ENCODE measurements at places on chromosomes 1 and 21. TPM values are rescaled to one million over a fixed set of nuclear protein-coding genes. Genes with fewer than 3 reads are reported as not detected.

- no peak for DNase-seq
- no peaks in the 10 kb centered on the region for H3K4me1 ChIP-seq
- H3K27ac ChIP-seq: no peak overlapping the region
- no peaks in the 10 kb centered on the region for H3K27me3 ChIP-seq
Measured at GRCh38 chr1:225544924-225545323, 108.0 kb downstream of the ENAH start.

DNA sequence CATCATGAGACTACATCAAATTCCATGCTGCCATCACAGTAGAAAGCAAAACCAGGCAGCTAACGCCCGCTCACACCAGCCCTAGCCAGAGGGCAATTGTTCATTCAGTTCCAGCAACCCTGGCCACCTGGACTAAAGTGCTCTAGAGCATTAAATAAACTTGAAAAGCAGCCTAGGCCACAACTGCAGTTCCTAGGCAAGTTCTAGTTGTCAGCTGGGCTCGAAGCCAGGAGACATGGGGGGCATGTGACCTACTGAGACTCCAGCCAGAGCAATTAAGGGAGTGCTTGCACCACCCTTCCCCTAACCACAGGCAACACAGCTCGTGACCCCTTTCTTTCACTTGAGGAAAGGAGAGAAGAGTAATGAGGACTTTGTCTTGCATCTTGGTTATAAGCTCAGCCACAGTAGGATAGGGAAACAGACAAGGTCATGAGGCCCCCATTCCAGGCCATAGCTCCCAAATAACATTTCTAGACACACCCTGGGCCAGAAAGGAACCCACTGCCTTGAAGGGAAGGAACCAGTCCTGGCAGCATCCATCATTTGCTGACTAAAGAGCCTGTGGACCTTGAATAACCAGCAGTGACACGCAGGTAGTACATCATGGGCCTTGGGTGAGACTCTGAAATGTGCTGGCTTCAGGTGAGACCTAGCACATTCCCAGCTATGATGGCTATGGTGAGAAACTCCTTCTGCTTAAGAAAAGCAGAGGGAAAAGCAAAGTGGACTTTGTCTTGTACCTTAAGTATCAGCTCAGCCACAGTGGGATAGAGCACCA lies 77.0 kb downstream of the ZZZ3 start:
- no peak overlapping the region for H3K27ac ChIP-seq
- no peaks in the 10 kb centered on the region for H3K27me3 ChIP-seq
- no peak overlapping the region for H3K4me3 ChIP-seq

The CLSTN1 gene
- total RNA-seq: 66.8 TPM

DNA sequence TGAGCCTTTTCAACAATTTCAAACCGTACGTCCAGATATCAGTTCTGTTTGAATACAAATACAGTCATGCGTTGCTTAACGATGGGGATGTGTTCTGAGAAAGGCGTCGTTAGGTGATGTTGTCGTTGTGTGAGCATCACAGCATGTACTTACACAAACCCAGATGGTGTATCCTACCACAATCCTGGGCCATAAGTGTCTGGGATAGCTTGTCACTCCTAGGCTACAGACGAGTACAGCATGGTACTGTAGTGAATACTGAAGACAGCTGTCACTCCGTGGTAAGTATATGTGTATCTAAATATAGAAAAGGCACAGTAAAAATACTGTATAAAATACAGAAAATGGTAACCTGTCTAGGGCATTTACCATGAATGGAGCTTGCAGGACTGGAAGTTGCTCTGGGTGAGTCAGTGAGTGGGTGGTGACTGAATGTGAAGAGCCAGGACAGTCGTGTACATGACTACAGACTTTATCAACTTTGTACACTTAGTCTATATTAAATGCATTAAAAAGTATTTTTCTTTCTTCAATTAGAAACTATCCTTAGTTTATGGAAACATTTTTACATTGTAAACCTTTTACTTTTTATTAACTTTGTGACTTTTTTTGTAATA lies 10.5 kb upstream of the OR2W3 start:
- no peaks in the 10 kb centered on the region for H3K36me3 ChIP-seq
- no peak overlapping the region for H3K27ac ChIP-seq
- H3K4me3 ChIP-seq: no peak overlapping the region
- DNase-seq: no peak

DNA sequence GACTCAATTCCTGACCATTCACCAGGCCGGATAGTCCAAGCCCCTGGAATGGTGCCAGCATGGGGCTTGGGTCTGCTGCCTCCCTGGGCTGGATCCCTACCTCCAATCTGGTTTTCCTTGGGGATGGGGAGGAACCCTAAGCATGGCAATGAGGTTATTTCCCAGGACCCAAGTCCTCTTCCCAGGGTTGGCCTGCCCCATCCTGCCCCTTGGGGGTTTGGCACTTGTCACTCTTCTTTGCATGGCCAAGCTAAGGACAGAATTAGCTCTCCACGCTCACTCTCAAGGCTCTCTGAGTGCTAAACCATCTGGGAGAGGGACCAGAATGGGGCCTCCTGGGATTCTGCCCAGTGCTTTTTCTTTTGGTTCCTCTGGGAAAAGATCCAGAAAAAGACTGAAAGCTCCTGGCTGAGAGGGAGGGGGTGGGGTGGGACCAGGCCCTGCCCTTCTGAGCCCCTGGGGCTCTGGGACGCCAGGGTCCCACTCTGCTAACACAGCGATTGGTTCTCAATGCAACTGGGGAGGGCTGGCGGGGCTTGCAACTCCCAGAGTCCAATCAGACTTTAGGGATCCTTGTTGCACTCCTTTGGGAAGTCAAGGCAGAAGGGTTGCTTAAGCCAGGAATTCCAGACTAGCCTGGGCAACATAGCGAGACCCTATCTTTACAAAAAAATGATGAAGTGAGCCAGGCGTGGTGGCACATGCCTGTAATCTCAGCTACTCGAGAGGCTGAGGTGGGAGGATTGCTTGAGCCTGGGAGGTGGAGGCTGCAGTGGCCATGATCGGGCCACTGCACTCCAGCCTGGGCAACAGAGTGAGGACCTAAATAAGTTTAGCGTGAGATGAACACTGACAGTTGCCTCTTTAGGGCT lies 52.7 kb downstream of the DHRS3 start:
- H3K4me3 ChIP-seq: no peak overlapping the region
- DNase-seq: no peak
- no peaks in the 10 kb centered on the region for H3K4me1 ChIP-seq

The HEYL gene
- total RNA-seq: 0.05 TPM

DNA sequence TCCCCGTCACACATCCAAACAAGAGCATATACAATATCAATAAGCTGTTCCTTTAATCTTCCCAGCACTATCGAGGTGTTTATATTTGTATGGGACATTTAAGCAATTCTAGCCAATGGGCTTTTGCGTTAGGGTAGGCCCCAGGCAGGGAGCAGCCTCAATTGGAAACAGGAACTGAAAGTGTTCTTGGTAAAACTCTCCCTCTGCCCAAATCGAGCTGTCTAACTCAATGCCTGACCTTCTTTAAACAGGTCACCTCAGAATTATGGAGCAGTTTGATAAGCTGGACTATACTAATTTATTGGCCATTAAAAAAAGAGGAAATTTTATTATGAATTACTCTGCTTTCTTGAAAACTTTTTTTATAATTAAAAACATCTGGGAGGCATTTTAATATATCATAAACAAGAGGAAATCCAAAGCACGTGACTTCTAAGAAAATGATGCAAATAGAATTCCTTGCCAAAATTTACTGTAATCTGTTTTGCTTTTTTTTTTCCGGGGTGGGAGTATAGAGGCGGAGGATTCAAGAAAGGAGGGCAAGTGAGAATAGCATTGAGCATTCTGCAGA lies 498.1 kb downstream of the LMO4 start:
- no peaks in the 10 kb centered on the region for H3K4me1 ChIP-seq
- DNase-seq: peak; percentile 22
- H3K27me3 ChIP-seq: no peaks in the 10 kb centered on the region
